ENCODE measurements at places on chromosomes 7 and 10.

DNA sequence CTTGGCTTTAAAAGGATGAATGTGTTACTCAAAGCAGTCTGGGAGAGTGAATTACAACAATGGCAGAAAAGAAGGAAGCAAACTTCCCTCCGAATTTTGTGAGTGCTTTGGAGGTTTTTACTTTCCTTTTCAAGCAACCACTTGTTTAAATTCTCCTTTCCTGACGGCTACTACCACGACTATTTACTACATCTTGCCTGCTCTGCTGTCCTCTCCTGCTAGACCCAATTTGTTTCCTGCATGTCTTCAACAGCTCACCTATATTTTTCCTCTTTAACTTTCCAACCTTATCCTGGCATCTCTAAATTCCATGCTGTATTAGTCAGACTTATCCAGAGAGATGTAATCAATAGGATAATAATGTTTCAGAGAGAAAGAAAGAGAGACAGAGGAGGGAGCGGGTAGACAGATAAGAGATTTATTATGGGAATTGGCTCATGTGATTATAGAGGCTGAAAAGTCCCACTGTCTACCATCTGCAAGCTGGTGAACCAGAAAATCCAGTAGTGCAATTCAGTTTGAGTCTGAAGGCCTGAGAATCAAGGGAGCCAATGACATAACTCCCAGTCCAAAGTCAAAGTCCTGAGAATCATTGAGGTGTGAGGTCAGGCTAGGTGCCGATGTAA, 42.8 kb upstream of the SLC13A1 start:
- no peak for DNase-seq

DNA sequence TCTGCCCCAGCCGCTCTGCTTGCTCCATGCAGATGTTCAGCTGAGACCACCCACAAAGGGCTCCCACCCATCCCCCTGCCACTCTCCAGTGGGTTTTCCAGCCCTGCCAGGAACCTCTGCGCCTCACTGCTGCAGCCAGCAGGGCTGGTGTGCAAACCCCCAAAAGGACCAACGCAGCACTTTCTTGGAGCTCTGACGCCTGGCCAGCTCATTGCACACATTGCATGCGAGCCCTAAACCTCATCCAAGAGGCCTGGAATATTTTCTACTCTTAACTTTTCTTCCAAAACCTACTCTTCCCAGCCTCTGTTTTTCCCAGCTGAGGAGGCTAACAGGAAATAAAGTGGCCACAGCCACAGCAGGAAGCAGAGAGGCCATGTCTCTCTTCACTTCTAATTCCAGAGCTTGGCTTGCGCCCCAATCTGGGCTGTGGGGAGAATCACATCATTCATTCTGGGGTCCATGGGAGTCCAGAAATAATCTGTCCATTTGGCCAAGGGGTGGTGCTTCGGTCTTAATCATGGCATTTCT, 4.6 kb upstream of the FAM170B start:
- no peak for DNase-seq

DNA sequence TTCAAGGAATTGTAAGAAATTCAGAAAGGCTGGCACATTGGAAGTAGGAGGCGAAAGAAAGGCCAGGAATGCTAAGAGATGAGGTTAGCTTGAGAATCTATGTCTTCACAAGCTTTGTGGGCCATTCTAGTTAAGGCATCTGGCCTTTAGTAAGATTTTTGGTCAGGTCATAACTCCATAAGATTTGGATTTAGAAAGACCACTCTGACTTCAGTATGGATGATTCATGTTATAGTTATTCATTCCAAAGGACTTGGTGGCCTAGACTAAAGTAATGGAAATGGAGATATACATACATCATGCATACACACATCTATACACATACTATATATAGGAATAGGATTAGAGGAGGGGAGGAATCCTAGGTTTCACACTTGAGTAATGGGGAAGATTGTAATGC, 77.5 kb downstream of the SEPTIN7 start:
- no peak for DNase-seq

GRCh38 chr10:78115135-78115853, 81.6 kb downstream of the RPS24 start:
- no peak for DNase-seq

DNA sequence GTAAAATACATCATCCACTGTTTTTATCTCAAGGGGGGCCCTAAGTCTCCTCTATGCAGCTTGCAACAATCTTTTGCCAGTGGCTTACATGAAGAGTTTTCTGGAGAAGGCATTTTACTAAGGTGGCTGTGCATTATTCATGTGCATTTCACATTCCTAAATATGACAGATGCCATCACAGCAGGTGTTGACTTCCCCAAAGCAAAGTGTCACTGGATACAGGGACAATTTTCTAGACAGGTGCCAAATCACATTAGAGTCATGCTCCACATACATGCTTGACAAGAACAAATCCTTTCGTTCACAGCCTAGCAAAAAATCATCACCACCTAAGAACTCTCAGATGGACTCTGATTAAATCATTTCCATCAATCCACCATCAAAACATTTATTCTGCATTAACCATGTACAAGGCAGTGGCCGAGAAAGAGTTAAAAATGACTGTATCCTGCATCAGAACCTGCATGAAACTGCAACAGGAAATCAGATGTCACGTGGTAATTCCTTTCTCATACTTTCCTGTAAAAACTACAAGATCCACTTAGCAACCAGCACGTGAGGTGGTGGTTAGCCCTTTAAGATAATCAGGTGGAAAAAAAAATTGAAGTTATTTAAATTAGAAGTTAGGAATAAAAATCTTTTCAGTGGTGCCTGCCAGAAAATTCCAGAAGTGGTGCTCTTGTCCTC, 88.2 kb upstream of the AFAP1L2 start:
- peak; percentile 47 for DNase-seq

DNA sequence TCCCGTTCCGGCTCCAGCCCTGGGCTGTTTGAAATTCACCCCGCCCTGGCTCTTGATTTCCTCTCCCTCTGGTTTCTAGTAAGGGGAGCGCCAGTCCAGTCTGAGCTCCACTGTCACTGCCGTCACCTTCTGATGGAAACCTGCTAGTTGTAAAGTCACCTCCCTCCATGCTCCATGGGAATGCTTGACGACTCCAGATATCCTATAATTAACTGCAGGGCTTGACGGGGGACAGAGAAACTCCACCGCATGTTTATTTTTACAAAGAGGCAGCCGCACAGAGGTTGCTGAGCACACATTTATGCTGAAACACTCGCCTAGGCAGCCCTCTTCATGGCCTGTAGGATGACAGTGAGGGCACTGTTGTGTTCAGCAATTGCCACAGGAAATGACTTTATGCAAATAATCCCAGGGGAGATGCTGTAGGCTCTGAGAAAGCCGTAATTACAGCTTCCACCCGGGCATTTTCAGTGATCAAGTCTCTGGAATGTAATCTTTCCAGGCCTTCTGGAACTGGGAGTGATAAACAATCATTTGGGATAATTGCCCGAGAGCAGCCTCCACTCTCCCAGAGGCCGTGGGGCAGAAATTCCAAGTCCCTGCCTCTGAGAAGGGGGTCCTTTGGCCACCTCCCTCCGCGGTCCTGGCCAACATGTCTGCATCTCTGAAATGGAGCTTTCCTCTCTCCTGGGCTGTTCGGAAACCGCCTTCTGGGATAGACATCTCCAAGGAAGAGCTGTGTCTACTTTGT, 300.5 kb downstream of the KLF6 start:
- no peak for DNase-seq
